ENCODE measurements at places on chromosomes 16 and 17.

DNA sequence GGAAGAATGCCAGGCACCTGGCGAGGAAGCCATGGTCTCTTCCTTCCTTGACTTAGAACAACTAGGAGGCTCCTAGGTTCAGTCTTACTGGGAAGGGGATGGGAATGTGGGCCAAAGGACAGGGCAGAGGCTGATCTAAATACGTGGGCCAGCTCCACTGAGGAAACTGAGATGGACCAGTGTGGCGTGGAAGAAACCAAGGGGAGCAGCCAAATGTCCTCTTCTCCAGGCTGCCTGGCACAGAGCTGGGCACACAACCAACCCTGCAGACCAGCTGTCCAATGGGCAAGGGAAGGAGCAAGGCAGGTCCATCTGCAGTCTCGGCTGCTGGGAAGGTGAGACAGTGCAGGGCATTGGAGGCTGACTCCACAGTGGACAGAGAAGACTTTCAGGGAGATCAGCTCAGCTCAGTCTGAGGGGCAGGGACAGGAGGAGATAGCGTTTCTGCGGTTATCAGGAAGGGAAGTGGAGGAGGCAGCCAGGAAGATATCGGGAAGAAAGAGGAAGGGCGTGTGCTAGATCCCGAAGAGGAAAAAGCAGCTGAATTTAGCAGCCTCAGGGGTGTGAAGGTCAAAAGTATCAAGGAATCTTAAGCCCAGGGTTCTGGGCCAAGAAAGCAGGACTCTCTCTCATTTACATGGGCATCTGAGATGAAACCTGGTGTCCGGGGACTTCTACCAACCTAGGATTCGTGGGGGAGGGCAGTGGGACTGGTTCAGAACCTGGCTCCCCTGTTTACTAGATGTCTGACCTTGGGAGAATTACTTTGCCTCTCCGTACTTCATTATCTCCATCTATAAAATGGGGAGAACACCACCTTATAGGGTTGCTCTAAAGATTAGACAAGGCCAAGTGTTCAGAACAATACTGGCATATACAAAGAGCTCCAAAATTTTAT is 1.8 kb downstream of the KIFC3 start:
- DNase-seq = no peak

DNA sequence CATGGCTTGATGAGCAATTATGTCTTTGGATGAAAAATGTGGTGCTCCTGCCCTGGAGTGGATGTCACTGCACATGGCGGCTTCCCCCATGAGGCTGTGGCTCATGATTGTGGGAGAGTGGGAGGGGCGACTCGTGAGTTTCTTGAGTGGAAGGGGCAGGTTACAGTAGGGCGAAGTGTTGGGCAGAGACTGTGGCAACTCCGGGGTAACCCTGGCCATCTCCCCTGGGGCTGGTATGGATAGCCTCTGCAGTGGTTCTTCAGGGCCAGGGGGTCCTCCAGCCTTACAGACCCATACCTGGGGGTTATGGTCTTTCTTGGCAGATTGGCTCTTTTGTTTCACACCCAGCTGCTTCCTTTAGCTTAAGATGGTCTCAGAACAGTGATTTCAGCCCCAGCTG is 1.3 kb upstream of the TNS4 start:
- DNase-seq = no peak

DNA sequence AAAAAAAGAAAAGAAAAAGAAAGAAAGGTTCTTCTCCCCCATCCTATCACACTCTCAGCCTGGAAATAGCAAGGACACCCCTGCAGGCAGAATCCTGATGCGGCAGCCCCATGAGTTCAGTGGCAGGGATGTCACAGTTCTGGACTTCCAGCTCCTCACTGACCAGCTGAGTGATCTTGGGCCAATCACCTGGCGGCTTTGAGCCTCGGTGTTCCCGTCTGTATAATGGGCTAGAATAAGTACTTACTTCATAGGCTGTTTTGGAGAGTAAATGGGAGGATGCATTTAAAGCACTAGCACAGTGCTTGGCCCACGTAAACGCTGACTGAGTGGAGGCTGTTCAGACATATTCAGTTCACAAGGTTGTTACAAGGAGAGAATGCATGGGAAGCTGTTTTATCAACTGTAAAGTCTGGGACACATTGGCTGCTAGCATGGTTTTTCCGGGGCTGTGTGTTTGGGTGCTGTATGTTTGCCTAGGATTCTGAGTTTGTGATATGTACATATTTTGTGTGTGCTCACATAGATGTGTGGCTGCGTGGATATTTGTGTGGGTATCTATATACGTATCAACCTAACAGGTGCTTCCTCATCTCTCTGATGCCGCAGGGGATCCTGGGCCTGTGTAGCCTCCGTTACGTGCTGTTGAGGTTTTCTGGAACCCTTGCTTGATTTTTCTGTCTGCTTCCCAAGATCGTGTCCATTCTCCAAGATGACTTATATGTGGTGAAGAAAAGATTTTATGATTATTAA is 3.4 kb downstream of the BHLHA9 start:
- no peak for DNase-seq

DNA sequence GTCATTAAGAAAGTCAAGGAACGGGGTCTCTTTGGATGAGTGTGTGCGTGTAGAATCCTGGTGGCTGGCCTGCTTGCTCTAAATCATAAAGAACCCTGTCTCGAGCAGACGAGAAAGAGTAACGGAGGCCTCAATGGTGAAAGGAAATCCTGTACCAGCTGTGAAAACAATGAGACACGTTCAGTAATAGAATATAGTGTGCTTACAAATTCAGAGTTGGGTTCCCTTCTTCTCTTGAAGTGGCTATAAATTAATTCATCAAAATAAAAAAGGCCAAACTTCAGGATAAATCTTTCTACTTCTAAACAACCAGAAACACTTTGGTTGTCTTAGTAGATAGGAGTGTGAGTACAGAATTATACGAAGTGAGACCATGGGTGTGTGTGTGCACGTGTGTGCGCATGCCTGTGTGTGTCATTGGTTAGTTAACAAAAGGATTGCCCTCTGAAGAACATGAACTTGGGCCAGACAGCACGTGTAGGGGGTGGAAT is 48.5 kb downstream of the WWOX start:
- no peak for DNase-seq
